ENCODE measurements at places on chromosomes 16 and 17.

- no peaks in the 10 kb centered on the region for H3K4me1 ChIP-seq
- H3K36me3 ChIP-seq = no peaks in the 10 kb centered on the region
- no peak for DNase-seq
- no peak overlapping the region for H3K27ac ChIP-seq
- H3K27me3 ChIP-seq = no peaks in the 10 kb centered on the region
These were observed 93.8 kb downstream of the GRIN2A start for GRCh38 chr16:10088380-10088793.

GRCh38 chr17:81712468-81713003 is 452 bp downstream of the SLC25A10 start:
- no peak overlapping the region for H3K27ac ChIP-seq
- H3K4me3 ChIP-seq = peak overlapping the region; percentile 44
- H3K27me3 ChIP-seq = no peaks in the 10 kb centered on the region
- DNase-seq = no peak
- peaks cover 31% of the 10 kb centered on the region for H3K4me1 ChIP-seq

GRCh38 chr17:65564793-65565192 is 3.3 kb upstream of the AXIN2 start:
- DNase-seq = no peak
- H3K4me3 ChIP-seq = no peak overlapping the region
- H3K4me1 ChIP-seq = peaks cover 21% of the 10 kb centered on the region
- H3K27me3 ChIP-seq = no peaks in the 10 kb centered on the region

DNA sequence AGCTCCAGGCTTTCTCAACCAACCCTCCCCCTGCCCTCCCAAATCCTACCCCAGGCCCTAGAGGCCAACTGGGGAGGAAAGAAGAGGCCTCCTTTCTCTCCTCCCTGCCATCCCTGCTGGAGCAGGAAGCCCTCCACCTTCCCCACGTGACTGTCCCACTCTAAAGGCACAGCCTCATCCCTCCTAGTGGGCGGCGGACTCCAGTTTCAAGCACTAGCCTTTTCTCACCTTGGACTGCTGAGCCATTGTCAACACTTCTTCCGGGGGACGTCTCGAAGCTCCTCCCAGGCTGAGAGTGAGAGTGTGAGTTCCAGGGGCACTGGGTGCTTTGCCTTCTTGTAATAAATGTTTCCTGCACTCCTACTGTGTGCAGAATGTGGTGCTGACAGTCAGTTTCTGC is 21.4 kb upstream of the IRX6 start:
- no peak overlapping the region for H3K27ac ChIP-seq
- DNase-seq = no peak
- H3K27me3 ChIP-seq = no peaks in the 10 kb centered on the region
- no peak overlapping the region for H3K4me3 ChIP-seq
